Ecto neural progenitor cell (in vitro differentiated cells): ENCODE measurements at places on chromosomes 16 and 17.

DNA sequence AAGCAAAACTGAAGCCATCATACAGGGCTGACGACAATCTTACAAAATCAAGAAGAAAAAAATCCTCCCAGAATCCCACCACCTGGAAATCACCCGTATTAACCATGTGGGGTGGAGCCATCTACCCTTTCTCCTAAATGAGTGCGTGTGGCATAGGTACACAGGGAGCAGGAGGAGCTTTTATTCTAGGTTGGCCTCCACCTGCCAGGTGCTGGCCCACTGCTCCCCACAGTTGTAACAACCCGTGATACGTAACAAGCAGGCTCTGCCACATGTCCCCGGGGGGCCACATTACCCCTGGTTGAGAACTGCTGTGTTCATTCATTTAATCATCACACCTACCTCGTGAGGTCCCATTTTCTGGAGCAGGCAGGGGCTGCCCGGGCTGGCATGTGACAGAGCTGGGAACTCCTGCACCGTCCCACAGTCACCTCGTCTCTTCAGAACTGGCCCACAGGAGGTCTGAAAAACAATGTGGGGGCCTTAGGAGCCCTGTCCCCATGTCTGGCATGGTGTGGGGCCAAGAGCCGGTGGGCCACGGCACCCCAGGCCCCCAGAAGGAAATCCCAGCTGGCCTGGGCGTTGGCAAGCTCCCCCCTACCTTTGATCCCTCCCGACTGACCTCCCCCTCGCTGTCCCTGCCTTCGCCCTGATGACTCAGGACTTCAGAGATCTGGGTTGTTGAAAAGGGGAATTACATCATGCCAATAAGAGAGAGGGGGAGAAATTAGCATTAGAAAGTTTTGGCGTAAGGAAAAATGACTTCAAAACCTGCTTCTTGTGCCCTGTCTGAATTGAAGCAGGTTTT lies 12.9 kb downstream of the CMIP start:
- DNase-seq: no peak

DNA sequence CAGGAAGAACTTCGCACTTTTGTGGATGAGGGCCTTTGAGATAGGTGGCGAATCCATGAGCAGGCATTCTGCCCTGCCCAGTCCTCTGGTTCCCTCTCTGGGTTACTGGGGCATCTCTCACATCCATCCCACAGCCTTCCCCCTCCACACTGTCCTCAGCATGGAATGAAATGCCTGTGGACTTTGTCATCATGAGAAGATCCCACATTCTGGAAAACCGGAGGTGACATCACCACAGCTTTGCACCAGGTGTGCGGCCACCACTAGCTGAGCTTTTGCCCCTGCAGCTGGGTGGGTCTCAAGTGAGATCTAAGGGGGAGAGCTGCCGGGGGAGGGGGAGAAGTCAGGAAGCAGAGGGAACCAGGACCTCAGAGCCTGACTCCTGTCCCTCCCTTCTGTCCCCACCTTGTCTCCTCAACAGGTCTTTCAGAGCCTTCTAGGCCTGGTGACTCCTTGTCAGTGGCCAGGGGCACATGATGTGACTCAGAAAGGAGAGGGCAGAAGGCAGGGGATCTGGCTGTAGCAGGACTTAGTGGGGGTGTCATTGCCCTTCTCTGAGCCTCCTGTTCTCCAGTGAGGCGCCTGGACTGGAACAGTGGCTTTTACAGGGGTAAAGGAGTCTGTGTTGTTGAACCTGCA lies 40.0 kb upstream of the DLX4 start:
- no peak for DNase-seq

- DNase-seq: no peak
Observed at GRCh38 chr16:12317856-12318537, 341.5 kb downstream of the SNX29 start.

GRCh38 chr16:90081606-90081970 lies 4.5 kb upstream of the PRDM7 start:
- no peak for DNase-seq

- no peak for DNase-seq
Observed at GRCh38 chr17:37103231-37103630, 154.5 kb downstream of the AATF start.

DNA sequence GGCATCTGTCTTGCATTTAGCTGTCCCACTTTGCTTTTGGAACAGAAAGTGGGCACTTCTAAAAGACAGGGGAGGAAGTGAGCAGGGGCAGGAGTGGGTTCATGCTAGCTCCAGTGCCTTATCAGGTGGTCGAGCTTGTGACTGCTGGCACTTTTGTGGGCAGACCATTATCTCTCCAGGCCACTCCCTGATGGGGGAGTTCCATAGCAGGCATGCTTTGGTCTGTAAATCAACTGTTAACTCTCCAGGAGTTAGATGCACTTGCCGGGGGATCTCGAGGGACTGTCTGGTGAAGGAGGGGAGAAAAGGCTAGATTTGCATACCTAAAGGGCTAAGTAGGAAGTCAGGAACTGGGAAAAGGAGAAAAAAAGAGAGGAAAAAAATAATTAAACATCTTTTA lies 9.3 kb upstream of the CARD14 start:
- DNase-seq: no peak

DNA sequence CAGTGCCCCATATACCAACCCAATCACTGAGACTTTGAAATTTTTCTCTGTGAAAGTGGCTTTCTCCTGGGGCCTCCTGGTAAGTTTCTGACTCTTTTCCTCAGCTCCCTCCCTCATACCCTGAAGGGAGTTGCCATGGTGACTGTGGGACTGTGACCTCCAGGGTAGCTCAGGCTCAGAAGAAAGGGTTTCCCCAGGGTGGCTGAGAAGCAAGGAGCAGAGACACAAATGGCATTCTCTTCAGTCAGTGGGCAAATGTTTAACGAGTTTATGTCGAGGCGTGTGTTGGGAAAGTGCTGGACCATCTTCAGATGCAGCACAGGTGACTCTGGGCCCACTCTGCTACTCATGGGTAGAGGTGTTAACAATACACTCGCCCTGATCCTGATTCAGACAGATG lies 46.8 kb downstream of the MRPS23 start:
- peak; percentile 77 for DNase-seq

- DNase-seq: peak; percentile 87
Observed at GRCh38 chr17:44655983-44656710, at the start of gene MEIOC. Gene MEIOC, plus strand, starts transcription at chr17:44656468. Its CDS starts 146 bp downstream, at chr17:44656614.

GRCh38 chr16:47970291-47970931 lies 185.4 kb downstream of the ABCC12 start:
- no peak for DNase-seq

DNA sequence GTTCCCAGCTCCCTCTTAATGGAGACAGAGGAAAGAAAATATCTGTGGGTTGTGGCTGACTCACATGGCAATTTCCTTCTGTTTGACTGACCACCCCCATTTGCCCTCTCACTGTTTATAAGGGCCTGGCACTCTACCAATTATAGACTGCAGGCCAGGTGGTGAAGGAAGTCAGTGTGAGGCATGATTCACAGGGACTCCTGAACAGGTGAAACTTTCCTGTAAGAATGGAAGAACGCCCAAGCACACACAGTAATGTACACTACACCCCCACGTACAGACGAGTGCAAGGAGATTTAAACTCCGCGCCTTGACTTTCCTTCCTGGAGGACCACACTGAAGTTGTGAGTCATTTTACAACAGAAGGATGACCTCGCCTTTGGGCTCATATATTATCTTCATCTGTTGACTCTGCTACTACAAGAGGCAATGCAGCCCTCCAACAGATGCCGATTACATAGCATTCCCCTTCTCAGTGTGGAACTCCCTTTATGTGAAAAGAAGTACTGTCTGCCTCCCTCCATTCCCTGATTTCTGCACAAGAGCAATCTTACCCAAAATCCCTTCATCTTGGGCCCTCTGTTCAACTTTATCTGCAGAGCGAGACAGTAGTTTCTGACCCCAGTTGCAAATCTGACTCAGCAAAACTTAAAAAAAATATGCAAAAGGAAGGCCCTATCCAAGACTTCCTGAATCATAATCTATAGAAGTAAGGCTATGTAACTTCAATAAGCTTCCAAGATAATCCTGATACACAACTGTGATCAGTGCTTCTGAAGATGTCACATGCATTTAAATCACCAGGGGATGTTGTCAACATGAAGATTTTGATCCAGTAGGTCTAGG lies 163.6 kb downstream of the SHISA6 start:
- DNase-seq: no peak

DNA sequence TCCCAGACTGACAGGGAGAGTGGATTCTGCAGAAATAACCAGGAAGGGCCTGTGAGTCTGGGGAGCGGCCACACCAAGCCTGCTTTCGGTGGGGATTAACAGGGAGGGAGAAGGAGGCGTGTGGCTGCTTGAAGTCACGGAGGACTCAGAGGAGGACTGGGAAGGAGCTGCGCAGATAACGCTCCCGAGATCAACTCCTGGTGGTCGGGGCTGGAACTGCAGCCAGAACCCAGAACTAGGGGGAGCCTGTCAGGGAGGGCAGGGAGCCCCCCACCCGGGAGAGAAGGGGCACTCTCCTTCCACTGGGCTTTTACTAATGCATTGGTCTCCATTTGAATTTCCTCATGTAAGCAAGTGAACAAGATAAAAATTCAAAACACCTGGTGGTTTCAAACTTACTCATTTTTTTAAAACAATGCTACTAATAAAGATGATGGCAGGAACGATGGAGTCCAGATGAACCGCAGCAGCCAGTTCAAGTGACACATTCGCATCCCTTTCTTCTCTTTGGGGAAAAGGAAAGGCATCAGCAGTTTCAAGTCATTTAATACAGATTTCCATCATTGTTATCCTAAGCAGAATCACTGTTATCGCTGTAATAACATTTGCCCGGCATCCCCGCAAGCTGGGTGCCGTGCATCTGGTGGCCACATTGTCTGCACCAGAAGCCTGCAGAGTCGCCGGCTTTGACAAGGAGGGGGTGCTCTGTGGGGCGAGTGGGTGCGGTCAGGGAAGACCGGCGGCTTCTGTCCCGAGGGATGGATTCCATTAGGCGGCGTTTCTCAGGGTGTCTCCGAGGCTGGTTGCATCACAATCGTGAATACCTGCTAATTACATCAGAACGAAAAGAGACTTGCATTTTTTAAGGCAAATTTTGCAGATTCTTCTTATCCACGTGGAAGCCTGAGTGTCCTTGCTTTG lies 183.0 kb downstream of the FOXL1 start:
- DNase-seq: peak; percentile 84

DNA sequence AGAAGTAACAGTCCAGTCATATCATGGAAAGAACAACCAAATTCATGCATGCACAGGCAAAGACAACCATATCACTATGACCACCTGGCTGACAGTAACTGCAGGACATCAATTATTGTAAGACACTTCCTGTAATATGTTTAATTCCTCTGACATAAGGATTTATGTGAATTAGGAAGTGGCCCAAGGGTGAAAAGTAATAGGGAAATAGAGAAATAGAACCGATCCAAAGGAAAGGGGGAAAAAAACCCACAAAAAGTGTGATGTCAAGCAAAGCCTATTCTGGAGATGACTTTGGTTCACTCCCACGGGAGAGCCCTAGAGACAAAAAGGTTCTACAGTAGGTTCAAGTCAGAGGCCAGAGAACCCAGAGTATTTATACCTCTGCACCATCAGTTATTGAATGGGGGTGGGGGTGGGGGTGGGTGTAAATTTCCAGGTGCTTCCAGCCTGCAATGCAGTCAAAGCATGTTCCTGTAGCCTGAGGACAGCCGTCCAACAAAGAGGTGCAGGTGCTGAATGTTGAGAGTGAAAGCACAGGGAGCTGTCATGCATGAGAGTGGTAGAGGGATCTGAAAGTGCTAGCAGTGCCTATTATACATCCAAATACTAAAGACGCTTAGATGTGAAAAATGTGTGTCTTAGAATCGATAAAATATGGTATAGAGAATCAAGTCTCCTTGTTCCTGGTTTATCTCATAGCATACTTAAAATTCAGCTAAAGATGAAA lies 95.6 kb upstream of the HLF start:
- no peak for DNase-seq

DNA sequence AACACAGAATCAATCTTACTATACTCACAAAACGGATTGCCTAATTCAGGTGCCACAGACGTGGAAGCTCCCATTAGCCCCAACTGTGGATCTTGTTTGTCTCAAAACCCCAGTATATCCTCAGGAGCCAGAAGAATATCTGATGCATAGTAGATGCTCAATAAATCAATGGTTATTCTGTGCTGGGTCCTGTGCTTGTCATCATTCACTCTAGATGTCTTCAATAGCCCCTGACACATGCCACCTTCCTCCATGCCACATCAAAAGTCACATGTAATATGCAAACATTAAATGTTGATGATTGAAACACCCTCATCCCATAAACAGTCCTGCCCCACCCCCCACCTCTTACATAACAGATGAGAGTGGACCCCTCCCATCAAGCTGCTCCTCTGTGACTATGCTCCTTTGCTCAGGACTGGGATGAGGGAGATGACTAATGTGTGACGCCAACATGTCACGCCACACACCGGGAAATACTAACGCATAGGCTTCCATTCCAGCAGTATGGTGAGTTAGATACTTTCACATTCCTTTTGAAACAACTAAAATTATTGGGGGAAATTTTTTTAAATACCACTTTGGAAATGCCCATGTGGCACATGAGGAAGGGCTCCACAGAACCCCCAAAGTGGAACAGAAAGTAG lies 267.6 kb upstream of the SDK2 start:
- DNase-seq: peak; percentile 18

DNA sequence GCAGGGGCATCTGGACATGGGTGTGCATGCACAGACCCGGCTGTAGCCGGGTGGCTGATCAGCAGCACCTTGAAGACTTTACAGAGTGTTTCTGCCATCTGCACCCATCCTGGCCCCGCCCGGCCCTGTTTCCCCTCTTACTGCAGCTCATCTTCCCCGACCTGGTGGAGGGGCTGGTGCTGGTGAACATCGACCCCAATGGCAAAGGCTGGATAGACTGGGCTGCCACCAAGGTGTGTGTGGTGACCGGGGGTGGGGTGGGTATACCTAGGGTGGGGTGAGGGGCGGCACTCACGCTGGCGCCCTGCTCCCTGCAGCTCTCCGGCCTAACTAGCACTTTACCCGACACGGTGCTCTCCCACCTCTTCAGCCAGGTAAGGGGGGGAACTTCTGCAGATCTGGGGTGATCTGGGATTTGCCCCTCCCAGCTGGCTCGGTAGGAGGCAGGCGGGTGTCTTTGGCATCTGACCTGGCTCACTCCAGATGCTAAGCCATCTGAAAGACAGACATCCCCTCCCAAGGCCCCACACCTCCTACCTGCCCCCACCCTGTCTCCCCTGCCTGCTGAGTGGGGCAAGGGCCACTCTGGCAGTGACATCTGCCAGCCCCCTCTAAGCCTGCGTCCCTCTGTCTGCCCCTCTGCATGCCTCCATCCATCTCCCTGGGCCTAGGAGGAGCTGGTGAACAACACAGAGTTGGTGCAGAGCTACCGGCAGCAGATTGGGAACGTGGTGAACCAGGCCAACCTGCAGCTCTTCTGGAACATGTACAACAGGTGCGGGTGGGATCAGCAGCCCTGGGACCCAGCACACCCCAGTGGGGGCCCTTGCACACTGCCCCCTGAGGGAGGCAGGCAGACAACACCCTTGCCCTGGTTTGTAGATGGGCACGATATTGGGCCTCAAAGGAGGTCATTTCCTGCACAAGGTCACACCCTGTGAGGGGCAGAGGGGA lies 6.6 kb downstream of the NDRG4 start:
- DNase-seq: no peak

DNA sequence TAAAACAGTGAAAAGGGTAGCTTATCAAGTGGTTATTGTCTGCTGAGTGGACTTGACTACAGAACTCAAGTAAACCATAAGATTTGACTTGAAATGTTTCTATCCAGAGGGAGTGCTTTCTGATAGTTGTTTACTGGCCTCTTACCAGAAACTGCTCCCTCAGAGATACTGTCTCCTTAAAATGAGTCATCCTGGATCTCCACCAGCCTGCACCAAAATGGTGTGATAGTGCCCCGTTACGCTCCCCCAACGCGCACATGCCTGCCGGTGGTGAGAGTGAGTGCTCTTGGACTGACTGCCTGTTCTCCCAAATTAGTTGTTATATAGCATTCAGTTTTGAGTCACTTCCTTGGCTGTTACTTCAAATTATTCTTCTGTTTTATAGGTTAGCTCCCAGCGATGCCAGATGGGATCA lies 22.9 kb downstream of the PRCD start:
- DNase-seq: no peak
